GM23248 (cell line): ENCODE measurements at places on chromosomes 12 and 14. TPM values are rescaled to one million over a fixed set of nuclear protein-coding genes. Genes with fewer than 3 reads are reported as not detected.
A peak's percentile ranks its signal among the peaks of the same experiment; 100 is the strongest.

The RNASE1 gene
- polyA plus RNA-seq: not detected in 2 replicates

The LAG3 gene
- polyA plus RNA-seq: 0.29 TPM in 1 of 2 replicates, not detected in the other

The PLEKHG7 gene
- not detected in 2 replicates for polyA plus RNA-seq

- no peaks in the 10 kb centered on the region for H3K36me3 ChIP-seq
- no peak overlapping the region for H3K27ac ChIP-seq
- no peaks in the 10 kb centered on the region for H3K27me3 ChIP-seq
- DNase-seq: no peak
- H3K4me3 ChIP-seq: no peak overlapping the region
- no peaks in the 10 kb centered on the region for H3K4me1 ChIP-seq
These were observed 468.0 kb downstream of the BCAT1 start for GRCh38 chr12:24480766-24481449.

DNA sequence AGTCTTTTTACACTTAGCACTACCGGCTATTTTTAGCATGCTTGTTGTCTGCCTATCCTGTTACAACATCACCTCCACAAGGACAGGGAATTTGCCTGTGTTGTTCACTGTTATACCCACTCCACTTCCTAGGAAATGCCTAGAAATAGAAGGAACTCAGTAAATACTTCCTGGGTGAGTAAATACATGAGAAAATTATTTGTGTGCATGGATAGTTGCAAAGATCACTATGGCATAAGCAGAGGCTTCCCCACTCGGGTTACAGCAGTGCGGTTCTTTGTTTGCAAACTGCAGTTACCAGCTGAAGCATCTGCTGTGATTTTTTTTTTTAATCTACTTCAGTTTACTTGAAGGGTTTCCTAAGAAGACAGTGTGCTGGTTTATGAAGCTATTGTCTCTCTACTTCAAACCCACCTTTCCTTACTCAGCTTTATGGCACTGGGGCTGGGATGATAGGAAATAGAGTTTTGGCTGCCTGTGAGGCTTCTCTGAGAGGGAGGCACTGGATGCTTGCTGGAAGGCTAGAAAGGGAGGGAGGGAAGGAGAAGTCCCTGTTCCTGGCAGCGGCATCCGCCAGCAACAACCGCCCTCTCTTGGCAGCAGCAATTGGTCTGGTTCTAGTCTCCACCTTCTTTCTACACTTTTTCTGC, 29.0 kb downstream of the PDE6H start:
- H3K27ac ChIP-seq: no peak overlapping the region
- no peaks in the 10 kb centered on the region for H3K36me3 ChIP-seq
- peaks cover 7% of the 10 kb centered on the region; the same call in 1 of the 2 replicates for H3K4me1 ChIP-seq

DNA sequence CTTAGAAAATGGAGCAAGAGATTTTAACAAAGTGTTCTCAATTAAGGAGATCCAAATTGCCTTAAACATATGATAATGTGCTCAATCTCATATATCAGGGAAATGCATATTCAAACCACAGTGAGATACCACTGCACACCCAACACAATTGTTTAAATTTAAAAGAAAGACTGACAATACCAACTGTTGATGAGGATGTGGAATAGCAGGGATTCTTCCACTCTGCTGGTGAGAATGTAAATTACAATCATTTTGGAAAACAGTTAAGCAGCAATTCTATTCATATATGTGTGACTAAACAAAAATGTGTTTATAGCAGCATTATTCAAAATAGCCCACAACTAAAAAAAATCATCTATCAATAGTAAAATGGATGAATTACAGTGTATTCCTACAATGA, 144.2 kb downstream of the KICS2 start:
- peaks cover 34% of the 10 kb centered on the region for H3K36me3 ChIP-seq
- no peak overlapping the region for H3K4me3 ChIP-seq
- no peaks in the 10 kb centered on the region for H3K27me3 ChIP-seq
- peak; percentile 35 for DNase-seq

DNA sequence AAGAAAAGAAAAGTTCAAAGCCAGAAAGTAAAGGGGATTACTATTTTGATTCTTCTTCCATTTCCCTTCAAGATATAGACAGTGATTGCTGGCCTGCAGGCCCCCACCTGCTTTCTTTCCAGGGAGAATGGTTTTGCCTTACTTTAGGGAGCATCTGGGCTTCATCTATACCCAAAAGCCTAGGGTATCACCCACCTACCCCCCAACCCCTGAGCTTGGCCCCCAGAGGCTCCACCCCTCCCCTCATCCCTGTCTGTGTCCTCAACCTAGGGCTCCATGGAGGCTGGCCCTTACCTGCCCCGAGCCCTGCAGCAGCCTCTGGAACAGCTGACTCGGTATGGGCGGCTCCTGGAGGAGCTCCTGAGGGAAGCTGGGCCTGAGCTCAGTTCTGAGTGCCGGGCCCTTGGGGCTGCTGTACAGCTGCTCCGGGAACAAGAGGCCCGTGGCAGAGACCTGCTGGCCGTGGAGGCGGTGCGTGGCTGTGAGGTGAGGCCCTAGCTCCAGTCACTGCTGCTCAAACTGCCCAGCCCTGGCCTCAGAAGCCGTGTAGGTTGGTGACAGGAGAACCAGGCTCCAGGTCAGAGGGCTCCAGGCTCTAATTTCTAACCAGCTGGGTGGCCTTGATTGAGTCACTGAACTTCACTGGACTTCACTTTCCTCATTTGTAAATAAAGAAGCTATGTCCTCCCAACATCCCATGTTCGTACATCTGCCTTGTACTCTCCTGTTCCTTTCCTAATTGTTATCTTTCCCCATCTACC, 13.6 kb downstream of the ARHGEF40 start:
- H3K27me3 ChIP-seq: no peaks in the 10 kb centered on the region
- H3K4me1 ChIP-seq: peaks cover 32% of the 10 kb centered on the region
- H3K4me3 ChIP-seq: no peak overlapping the region
- no peak overlapping the region for H3K27ac ChIP-seq
- H3K36me3 ChIP-seq: peaks cover 33% of the 10 kb centered on the region

GRCh38 chr14:93592786-93593185, 162.0 kb downstream of the UNC79 start:
- H3K27ac ChIP-seq: no peak overlapping the region
- H3K36me3 ChIP-seq: no peaks in the 10 kb centered on the region
- DNase-seq: no peak

GRCh38 chr12:91110311-91110924, 876 bp downstream of the LUM start:
- H3K4me1 ChIP-seq: peaks cover 49% of the 10 kb centered on the region
- H3K36me3 ChIP-seq: peaks cover 7% of the 10 kb centered on the region; the same call in 1 of the 2 replicates
- H3K27ac ChIP-seq: peak overlapping the region; percentile 69
- H3K27me3 ChIP-seq: no peaks in the 10 kb centered on the region
- peak overlapping the region; percentile 86 for H3K4me3 ChIP-seq

DNA sequence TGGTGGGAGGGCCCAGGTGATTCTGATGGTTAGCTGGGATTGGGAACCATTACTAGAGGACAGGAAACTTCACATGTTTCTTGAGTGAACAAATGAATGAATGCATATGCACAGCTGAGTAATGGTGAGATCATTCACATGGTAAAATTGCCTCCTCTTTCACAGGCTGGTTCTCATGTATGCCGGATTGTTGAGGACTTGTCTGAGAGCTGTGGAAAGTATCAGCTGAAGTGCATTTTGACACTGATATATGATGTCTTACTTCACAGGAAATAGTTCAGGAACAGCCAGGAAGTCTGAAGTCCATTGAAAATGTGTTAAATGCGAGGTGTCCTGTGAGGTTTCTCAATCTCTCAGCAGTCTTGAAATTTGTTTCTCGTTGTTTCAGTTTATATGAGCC, 77.6 kb upstream of the DACT1 start:
- H3K27me3 ChIP-seq: no peaks in the 10 kb centered on the region
- peak; percentile 51 for DNase-seq
- H3K4me3 ChIP-seq: no peak overlapping the region

DNA sequence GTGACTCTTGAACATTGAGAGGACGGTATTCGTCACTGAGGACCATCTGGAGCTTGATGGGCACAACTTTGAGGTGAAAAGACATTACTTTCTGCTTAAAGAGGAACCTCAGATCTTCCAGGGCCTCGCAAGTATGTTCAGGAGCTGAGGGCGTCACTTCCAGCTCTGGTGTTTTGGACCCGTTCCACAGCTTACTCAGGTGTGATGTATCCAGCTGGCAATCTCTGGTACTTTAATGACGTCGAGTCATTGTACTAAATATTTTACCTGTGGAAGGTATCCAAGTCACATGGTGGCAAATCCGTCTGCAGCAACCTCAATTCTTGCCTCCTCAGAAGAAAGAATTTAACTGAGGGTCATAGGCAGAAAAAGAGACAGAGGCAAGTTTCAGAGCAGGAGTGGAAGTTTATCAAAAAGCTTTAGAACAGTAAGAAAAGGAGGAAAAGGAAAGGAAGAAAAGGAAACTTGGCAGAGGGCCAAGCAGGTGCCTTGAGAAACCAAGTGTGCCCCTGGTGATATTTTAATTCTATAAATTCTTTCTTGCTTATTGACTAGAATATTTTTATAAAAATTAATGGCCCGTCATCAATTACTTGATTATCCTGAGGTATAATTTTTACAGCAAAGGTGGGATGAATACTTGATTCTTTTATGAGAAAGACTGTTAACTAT, 250.6 kb downstream of the AEBP2 start:
- H3K27ac ChIP-seq: no peak overlapping the region
- DNase-seq: no peak

DNA sequence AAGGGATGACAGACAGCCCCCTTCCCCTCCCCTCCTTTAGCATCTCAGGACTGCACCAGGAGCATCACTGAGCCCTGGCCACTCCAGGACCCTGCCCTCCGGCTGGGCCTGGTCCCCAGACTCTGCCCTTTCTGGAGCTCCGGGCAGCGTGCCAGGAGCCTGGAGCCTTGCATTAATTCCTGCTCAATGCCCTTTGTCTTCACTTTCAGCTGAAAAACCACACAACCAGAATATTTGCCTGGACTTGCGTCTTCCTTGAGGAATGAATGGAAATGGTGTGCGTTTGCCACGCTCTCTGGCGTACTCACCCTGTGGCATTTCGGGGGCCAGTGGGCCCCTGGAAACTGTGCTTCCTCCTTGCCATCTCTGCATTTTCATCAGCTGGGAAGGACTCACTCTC, 8.5 kb upstream of the RFLNA start:
- DNase-seq: no peak
- peaks cover 15% of the 10 kb centered on the region for H3K4me1 ChIP-seq
- H3K4me3 ChIP-seq: no peak overlapping the region
- H3K36me3 ChIP-seq: no peaks in the 10 kb centered on the region
- no peak overlapping the region for H3K27ac ChIP-seq

DNA sequence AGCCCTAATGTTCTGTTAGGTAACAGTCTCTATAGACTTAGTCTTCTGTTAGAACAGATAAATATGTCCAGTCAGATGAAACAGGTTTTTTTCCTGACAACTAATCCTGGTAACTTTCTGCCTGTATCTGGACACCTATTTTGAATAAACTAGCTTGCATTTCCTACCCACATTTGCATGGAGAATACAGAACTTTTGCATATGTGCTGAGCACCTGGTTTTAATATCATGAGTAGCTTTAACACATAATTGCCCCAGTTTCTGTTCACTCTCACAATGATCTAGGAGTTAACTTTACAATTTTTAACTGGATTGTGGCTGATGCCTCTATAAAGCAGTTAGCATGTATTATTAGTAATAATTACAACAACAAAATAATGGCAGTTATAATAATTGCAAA, 111.7 kb downstream of the KTN1 start:
- no peak overlapping the region for H3K4me3 ChIP-seq
- H3K27me3 ChIP-seq: no peaks in the 10 kb centered on the region
- peaks cover 9% of the 10 kb centered on the region for H3K4me1 ChIP-seq
- H3K36me3 ChIP-seq: no peaks in the 10 kb centered on the region; the same call in 1 of the 2 replicates

GRCh38 chr14:68779761-68780323, 13.0 kb downstream of the ZFP36L1 start:
- no peaks in the 10 kb centered on the region for H3K36me3 ChIP-seq
- H3K27ac ChIP-seq: peak overlapping the region; percentile 90
- H3K4me3 ChIP-seq: peak overlapping the region; percentile 43

DNA sequence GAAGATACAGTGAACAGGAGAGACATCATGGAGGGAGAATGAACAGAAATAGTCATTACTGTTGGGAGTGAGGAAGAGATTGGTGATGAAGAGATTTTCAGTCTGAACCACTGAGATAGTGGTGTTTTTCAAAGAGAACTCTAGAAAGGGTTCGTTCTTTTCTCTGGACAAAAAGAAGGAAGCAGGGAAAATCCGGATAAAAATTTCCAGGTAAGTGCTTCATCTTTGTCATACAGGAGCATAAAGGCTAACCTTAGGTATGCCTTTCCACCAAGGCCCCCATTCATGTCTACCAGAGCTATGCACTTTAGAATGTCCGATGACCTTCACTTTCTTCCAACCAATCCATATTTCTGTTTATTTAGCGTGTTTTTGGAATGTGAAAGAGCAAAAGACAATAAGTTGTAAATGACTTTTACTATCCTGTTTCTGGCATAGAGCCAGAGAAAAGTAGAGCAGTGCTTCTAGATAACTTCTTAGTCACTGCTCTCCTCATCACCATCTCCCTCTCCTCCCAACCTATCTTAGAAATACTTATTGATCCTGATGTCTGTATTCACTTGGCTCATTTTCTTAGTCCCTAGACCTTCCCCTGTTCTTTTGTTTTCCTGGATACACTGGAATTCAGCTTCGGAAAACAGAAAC, 116.5 kb downstream of the TTC6 start:
- H3K4me3 ChIP-seq: no peak overlapping the region
- H3K27ac ChIP-seq: no peak overlapping the region
- H3K4me1 ChIP-seq: peaks cover 10% of the 10 kb centered on the region
- no peak for DNase-seq
- no peaks in the 10 kb centered on the region for H3K36me3 ChIP-seq

- no peaks in the 10 kb centered on the region for H3K36me3 ChIP-seq
- H3K27ac ChIP-seq: no peak overlapping the region
- no peaks in the 10 kb centered on the region for H3K4me1 ChIP-seq
- no peak for DNase-seq
These were observed 14.8 kb upstream of the DYRK2 start for GRCh38 chr12:67633708-67634107.

- H3K4me3 ChIP-seq: no peak overlapping the region
- peaks cover 2% of the 10 kb centered on the region; the same call in 1 of the 2 replicates for H3K4me1 ChIP-seq
These were observed 2.7 kb upstream of the TC2N start for GRCh38 chr14:91870001-91870400.

- H3K4me1 ChIP-seq: peaks cover 4% of the 10 kb centered on the region; the same call in 1 of the 2 replicates
- peaks cover 61% of the 10 kb centered on the region for H3K36me3 ChIP-seq
- H3K27me3 ChIP-seq: no peaks in the 10 kb centered on the region
- no peak overlapping the region for H3K27ac ChIP-seq
- H3K4me3 ChIP-seq: no peak overlapping the region
These were observed 22.5 kb downstream of the MAX start for GRCh38 chr14:65079768-65080167.

DNA sequence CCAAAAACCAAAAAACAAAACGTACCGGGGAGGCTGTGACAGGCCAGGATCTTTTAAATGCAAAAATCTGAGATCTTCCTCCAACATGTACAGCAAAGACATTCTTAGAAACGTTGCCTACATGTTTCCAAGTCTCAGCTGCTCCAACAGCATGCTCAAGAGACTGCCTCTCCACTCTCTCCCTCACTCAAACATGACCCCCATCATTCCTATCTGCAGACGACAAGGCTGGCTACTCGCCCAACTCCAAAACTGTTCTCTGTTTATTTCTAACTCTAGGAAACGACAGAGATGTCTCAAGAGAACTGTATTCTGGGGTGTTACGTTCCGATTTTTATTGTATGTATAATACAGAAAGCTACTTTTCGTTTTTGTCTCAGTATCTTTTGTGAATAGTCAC, 57.5 kb upstream of the TMCC3 start:
- DNase-seq: peak; percentile 70
- no peaks in the 10 kb centered on the region for H3K36me3 ChIP-seq
- H3K27me3 ChIP-seq: peaks cover 7% of the 10 kb centered on the region; the same call in 1 of the 2 replicates
- H3K27ac ChIP-seq: no peak overlapping the region

- peak; percentile 60 for DNase-seq
- no peaks in the 10 kb centered on the region for H3K36me3 ChIP-seq
- H3K27ac ChIP-seq: peak overlapping the region; percentile 95
- H3K4me3 ChIP-seq: peak overlapping the region; percentile 91
- no peaks in the 10 kb centered on the region for H3K27me3 ChIP-seq
These were observed 1.3 kb upstream of the TBX5 start for GRCh38 chr12:114406984-114407841.
